CD4-positive, alpha-beta T cell treated with Interleukin-17A for 1 hour (primary cell): ENCODE measurements at places on chromosomes 1 and 21.

DNA sequence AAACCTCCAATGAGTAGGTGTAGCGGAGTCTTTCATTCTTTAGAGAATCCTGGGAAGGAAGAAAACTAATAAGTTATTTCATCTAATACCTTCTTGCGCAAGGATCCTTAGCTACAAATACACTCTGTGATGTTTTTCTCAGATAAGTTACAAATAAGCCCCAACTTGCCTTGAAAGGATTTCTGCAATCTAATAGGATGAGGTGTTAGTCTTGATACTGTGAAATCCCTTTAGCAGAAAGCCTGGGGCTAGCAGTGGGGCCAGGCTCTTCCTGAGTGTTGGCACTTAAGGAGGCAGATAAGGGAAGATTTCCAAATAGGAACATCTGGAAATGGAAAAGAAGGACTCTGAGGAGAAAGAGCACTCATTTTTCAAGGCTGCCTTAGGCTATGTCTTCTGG lies 168.0 kb upstream of the DAB1 start:
- no peak for DNase-seq

GRCh38 chr1:25198663-25199252 lies 33.5 kb downstream of the SYF2 start:
- no peak for DNase-seq

- no peak for DNase-seq
Measured at GRCh38 chr1:208837242-208837641, 593.1 kb upstream of the PLXNA2 start.

DNA sequence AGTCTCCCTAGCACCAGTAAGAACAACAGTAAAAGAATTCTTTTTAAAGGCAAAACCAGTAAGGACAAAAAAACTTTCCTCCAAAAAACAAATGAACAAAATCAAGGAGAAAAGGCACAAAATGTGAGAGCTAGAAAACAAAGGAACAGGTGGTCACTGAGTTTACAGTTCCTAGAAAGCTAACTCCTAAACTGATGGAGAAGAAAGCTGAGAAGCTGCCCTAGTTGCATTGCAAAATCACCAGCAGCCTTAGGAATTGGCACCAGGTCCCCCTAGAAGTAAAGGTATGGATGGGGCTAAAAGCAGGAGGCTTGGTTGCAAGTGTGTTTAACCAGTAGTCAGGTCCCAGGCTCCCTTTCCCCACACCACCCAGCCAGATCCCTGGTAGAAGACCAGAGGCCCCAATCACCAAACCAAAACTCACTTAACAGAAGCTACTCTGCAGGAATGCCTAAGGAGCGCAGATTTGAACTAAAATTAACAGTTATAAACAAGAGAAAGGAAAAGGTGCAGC lies 47.6 kb downstream of the RAB3GAP2 start:
- no peak for DNase-seq

DNA sequence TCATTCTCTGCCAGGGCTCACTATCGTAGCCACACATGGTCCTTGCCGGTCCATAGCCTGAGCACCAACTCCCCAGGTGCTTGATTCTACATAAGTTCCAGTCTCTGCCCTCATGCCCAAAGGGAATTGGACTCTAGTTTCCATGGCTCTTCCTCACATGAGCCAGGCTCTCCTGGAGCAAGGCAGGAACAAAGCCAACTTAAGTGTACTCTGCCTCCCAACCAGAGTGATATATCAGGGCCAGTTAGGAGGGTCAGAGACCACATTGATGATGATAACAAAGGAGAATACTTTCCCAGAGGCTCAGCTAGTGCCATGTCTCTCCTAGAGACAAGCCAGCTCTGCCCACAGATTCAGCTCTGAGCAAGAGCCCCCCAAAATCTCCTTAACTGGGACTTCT lies 70.9 kb downstream of the ERI3 start:
- no peak for DNase-seq

- DNase-seq = no peak
Measured at GRCh38 chr1:171081763-171082201, 8.9 kb upstream of the FMO3 start.
